NCI-H1436 (cell line): ENCODE measurements at places on chromosomes 2 and 18.

DNA sequence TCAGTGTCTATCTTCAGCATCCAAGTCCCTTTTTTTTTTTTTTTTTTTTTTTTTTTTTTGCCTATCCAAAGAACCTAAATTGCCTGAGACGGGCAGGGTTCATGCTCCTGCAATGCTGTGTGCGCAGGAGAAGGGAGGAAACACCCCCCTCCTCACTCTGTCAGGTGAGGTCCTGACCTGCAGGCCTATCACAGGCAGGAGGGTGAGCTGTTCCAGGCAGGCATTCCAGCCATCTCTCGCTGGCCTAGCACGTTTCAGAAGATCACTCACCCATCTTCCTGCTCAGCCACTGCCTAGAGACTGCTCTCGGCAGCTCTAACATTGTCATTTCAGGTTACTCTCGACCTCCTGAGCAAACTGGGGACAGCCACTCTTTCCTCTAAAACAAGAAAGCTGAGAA, 48.4 kb upstream of the LAPTM4A start:
- DNase-seq: no peak

GRCh38 chr18:7436166-7436565, 130.9 kb upstream of the PTPRM start:
- no peak for DNase-seq

- DNase-seq: no peak
Observed at GRCh38 chr2:169727065-169727464, 6.6 kb upstream of the KLHL23 start.

- DNase-seq: no peak
Observed at GRCh38 chr2:226220511-226220910, 579.1 kb downstream of the IRS1 start.

GRCh38 chr2:85247610-85248009, 80.2 kb downstream of the TGOLN2 start:
- no peak for DNase-seq

GRCh38 chr18:30562231-30562630, 480.3 kb downstream of the DSC3 start:
- no peak for DNase-seq

DNA sequence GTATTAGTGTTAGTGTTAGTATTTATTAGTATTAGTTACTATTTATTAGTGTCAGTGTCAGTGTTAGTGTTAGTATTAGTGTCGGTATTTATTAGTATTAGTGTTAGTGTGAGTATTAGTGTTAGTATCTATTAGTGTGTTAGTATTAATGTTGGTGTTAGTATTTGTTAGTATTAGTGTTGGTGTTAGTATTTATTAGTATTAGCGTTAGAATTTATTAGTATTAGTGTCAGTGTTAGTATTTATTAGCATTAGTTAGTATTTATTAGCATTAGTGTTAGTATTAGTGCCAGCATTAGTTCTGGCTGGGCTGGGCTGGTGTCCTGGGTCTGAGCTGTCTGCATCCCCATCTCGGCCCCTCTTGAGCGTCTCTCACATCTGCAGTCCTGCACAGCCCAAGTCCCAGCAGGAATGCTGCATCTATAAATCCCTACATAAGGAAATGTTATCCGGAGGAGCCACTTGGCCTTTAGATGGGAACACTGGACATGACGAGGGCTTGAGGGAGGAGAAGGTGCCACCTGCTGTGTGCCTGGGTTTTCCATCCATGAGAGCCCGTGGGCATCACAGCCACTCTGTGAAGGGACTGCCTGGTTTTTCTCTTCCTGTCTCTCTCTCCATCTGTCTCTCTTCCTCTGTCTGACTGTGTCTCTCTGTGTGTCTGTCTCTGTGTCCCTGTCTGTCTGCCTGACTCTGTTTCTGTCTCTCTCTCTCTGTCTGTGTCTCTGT, 33.6 kb downstream of the TWIST2 start:
- no peak for DNase-seq

DNA sequence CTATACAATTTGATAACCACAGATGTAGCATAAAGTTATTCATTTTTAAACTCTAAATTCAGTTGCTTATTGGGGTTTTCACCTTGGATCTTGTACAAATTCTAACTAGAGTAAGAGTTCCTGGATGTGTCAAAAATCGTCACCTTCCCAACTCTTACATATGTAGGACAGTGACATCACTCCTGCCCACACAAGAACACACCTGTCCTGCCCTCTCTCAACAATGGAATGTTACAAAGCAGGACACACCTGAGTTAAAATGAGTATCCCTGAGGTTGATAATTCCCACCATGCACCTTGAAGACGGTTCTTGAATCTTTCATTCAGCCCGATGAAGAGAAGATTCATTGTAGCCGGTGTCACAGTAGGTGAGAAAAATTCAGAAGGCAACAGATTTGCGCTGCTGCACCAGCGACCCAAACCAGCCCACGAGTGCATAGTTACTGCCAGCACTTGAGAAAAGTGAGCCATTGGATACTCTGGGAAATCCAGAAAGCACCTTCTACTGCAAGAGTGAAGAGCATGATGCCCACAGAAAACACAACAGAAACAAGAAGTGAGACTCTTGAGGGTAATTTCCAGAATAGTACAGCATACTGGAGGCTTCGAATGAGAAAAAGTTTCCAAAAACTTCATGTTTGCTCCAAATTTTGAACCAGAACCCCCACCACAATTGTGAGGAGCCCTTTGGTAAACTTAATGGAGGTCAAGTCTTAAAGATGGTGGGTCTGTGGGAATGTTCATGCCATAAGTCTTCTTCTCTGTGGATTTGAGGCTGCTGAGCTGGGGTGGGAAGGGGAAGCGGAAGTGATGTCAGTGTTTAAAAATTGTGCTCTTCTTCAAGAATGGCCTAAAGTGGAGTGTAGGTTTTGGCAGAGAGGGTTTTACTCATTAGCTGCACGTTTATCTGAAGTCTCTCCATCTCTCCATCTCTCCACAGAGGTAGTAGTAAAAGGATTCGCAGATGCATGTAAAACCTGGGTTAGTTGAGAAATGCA, 34.7 kb upstream of the ADAM23 start:
- DNase-seq: no peak
